ENCODE measurements at places on chromosomes 4 and X.

DNA sequence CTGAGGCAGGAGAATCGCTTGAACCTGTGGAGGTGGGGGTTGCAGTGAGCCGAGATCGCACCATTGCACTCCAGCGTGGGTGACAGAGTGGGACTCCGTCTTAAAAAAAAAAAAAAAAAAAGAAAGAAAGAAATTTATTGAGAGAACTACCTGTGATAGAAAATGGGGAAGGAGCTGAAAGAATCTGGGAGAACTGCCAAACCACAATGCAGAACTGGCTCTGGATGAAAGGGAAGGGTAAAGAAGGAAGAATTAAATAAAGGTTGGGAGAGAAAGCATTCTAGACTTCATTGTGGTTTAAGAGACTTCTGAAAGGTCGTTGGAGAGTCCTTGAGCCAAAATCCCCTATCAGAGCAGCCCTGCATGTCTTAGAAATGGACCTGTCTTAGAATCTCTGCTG lies 567.9 kb upstream of the HTR2C start:
- DNase-seq = no peak

GRCh38 chr4:113825272-113825671 lies 63.7 kb upstream of the CAMK2D start:
- no peak for DNase-seq

DNA sequence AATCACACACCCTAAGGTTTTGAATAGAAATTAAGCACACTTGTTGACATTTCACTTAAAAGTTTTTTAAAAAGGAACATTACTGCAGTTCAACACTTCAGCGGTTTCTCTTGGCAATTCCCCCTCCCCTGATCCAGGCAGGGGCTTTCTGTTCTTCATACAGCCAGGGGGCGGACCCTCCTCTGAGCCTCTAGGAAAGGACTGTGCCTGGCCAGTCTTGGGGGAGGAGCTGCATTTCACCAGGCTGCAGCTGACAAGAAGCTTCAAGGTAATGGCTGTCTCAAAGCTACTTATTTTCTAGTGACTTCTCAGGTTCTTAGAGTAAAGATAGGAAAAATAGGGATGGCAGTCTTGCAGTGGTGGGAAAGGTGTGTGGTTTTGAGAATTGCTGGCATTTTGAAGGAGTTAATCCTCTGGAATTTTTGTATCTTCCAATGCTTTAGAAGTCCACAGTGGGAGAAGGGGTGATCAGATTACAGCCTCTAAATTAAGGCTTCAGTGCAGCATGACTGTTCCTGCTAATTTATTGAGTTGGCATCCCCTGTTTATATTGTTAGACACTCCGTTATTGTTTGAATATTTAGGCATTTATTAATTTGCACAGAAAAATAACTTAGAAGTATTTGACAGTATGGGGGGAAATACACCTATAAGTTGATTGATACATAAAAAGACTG lies 33.5 kb downstream of the PWWP3B start:
- DNase-seq = no peak

DNA sequence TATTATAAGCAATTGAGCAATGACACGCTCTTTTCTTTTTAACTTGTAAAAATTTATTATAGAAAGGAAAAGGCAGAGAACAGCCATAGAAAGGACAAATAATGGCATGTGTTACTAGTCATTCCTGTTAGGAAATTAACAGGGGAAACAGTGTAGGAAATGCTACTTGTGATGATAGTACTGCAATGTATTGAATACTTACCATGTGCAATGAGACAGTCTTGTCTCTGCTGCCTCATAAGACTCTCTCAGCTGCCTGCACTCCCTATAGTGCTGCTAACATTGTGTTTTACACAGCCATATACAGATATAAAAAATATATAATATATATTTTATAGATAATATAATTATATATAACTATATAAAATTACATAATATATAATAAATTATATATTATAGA lies 62.3 kb upstream of the SHOX start:
- DNase-seq = no peak

DNA sequence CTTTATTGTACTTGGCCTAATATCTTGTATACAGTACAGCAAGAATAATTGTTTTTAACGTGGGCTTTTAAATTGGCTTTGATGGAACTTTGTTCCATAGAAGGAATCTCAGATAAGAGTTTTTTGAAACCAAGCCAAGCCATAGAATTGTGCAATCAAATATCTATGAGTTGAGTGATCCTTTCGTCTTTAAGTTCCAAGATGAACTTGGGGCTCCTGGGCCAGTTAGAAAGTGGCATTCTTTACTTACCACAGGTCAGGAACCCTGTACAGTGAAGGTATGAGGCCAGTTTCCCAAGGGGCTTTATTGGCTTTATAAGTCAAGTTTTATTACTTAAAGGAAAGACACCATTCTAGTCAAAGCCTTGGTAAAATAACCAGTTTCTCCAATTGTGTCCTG lies 2104.2 kb downstream of the PCDH7 start:
- no peak for DNase-seq

DNA sequence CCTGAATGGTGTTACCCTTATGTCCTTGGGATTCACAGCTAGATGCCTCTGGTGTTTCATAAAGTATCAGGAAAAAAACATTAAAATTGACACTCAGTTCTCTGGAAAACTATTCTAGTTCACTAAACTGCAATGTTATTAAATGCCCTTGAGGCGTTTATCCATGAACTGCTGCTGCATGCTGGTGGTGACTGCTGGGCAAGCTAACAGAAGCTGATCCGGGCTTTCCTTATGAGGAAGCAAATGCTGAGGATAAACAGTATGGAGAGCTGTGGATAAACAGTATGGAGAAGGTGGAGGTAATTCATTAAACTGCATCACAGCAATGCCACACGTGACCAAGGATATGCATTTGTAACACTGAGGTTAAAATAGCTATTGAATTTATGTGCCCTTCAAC lies 227.0 kb downstream of the NR3C2 start:
- DNase-seq = no peak

DNA sequence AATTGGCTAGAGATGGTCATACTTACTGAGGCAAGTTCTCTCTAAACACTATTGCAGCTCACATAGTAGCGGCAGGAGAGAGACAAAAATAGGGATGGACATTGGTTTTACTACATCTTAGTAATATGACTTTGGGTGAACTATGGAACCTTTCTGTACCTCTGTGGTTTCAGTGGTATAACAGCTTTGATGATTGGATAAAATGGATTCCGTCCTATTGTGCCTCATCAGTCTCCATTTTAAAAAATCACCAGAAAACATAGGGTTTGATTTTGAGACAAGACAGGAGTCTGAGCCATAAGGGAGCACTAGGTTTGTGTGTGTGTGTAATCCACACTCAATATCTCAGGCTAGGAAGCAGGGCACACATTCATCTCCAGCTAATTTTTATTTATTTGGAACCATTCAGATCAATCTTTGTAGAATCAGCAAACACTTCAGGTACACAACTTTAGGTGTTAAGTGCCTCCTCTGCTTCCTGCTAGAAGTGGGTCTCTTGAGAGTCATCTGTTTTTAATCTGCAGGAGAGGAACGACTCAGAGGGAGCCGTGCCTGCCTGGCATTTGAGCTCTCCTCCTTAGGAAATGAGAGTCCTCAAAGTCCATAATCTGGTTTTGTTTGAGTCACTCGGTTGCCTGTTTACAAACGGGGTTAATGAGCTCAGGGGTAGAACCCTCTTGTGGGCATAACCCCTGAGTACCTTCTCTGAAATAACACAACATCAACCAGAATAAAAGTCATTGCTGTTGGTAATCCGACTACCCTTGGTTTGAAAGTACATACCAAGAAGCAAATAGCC lies 238.5 kb upstream of the BOD1L1 start:
- DNase-seq = peak; percentile 52

GRCh38 chr4:3852309-3852708 lies 86.1 kb downstream of the ADRA2C start:
- no peak for DNase-seq

DNA sequence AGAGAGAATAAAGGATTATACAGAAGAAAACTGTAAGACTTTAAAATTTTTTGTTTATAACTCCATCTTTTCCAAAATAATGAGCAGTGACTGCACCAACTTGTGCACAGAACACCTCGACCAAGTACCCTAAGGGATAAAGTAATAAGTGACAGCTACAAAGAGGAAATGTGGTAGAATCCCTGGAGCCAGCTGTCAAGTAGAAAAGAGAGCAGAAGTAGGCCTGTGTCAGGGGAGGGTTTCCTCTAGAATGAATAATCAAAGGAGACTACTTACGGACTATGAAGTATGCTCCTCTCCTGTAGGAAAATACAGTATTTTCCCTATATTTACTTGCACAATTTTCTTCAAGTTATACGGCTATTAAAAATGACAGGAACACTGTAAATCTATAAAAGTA lies 1.2 kb downstream of the EIF1AX start:
- no peak for DNase-seq

DNA sequence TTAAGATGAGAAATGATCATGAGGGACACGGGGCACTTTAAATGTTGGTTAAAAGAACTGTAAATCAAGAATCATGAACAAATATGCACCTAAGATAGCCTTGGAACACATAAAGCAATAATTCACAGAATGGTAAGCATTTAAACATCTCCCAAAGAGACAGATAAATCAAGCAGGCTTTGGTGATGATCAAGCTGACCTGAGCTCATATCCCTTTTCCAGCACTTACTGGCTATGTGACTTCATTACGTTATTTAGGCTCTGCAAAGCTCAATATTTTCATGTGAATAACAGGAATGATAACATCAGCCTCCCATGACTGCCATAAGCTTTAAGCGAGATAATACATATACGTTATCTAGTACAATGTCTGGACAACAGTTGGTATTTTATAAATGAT lies 54.9 kb downstream of the CHRNA9 start:
- DNase-seq = no peak

DNA sequence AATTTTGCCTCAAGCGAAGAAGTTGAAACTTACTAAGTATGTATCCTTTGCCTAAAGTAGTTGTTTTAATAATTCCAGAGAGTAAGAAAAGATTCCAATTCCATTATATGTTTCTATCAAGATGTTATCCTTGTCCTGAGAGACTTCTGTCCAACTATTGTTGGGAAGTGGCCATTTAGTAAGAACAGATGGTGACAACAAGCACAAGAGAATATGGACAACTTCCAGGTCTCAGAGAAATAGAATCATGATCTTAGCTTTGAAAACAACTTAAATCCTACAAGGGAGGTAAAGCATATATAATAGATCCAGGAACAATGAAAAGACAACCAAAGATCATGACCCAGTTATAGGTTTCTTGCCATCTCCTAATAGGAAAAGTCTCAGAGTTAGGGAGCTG lies 486.6 kb upstream of the PCDH10 start:
- DNase-seq = no peak

- no peak for DNase-seq
Observed at GRCh38 chrX:124407226-124407625, 60.9 kb downstream of the SH2D1A start.

GRCh38 chr4:79047316-79047715 lies 108.1 kb upstream of the PAQR3 start:
- DNase-seq = no peak

GRCh38 chr4:141636771-141637460 lies 533 bp downstream of the IL15 start:
- no peak for DNase-seq

GRCh38 chr4:17510582-17510981 lies 1.3 kb downstream of the QDPR start:
- no peak for DNase-seq

- no peak for DNase-seq
Observed at GRCh38 chr4:34245276-34245675, 1999.0 kb downstream of the ARAP2 start.

- DNase-seq = peak; percentile 23
Observed at GRCh38 chrX:16643176-16643575, 6.8 kb upstream of the S100G start.

DNA sequence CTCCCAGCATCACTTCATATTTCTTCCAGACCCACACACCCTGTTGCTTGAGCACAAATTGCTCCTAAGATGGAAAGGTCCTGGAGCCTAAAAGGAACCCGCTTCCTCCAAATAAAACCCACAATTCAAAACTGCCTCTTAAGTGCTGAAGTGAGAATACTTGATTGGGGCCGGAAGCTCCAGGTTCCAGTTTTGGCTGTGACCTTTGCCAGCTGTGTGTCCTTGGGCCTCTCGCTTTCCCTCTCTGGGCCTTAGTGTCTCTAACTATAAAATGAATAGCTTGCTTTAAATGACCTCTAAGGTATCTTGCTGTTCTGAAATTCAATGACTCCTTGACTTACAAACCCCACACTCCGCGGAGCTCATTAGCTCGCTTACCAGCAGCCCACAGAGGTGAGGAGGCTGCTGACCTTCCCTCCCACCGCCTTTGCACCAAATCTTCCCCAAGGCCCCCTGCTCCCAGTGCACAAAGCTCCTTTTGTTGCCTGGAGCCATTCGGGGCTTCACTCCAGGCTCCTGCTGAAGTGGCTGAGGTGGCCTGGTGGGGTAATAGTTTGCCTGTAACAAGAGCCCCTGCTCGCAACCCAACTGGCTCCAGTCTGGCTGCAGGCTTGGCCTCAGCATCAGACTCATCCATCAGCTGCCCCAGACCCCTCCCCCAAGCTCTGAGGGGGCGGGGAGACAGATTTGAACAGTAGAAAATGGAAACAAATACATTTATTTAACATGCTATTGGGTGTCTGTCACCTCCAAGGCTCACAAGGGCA lies 21.8 kb downstream of the STARD8 start:
- DNase-seq = no peak

GRCh38 chr4:113840861-113841260 lies 79.3 kb upstream of the CAMK2D start:
- DNase-seq = no peak

GRCh38 chrX:148422526-148422925 lies 77.9 kb upstream of the AFF2 start:
- DNase-seq = no peak

- DNase-seq = no peak
Observed at GRCh38 chrX:12984603-12985319, 9.9 kb downstream of the TMSB4X start.

- DNase-seq = no peak
Observed at GRCh38 chr4:177131736-177132135, 177.9 kb upstream of the NEIL3 start.

DNA sequence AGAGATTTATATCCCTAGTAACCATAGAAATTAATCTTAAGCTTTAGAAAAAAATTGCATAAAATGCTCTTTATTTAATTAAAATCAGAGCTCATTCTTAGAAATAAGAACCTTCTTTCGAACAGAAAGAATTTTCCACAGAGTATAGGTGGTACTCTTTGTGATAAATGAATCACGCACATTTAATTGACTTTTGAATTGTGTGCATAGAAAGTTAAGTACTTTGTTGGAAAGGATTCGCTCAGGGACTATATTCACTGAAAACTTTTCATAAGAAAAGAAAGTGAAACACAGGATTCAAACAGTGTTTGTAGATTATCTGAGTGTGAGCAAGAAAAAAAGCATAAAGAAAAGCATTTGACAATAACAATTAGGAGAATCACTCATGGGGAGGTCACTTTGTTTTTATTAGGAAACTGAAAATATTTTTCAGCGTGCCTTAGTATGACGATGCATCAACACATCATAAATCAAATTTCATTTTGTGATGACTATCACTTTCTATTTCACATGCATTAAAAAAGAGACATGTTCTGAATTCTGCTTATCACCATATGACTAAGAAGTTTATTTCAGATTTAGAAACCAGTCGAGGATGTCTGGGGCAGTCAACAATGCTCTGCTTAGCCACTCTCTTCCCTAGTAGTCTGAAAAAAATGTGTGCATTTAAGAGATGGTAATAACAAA lies 49.5 kb downstream of the STX18 start:
- DNase-seq = no peak

All from AG09319 (cell line).